ENCODE measurements at places on chromosomes 1 and 21. TPM values are rescaled to one million over a fixed set of nuclear protein-coding genes. Genes with fewer than 3 reads are reported as not detected.
A peak's percentile ranks its signal among the peaks of the same experiment; 100 is the strongest.

DNA sequence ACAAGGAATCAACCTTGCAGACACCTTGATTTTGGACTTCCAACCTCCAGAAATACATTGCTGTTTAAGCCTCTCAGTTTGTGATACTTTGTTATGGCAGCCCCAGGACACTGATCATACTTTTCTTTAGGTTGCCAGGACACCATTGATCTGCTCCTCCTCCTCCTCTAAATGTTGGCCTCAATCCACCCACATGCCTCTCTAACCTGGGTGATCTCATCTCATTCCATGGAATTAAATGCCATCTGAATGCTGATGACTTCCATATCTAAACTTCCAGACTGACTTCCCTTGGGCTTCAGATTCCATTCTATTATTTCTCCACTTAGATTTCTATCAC is 7.4 kb upstream of the PPP1R15B start:
- no peak for DNase-seq

GRCh38 chr21:31370281-31370892 is 26.3 kb upstream of the TIAM1 start:
- no peak for DNase-seq

GRCh38 chr1:8170059-8170835 is 144.1 kb upstream of the ERRFI1 start:
- DNase-seq = no peak

GRCh38 chr1:89608984-89609725 is 23.8 kb upstream of the LRRC8C start:
- peak; percentile 53 for DNase-seq

- DNase-seq = no peak
Measured at GRCh38 chr1:101376121-101377083, 139.6 kb downstream of the S1PR1 start.

GRCh38 chr1:209150114-209150513 is 433.4 kb upstream of the CAMK1G start:
- no peak for DNase-seq

GRCh38 chr1:180241716-180242544 is 11.9 kb downstream of the LHX4 start:
- no peak for DNase-seq

- DNase-seq = no peak
Measured at GRCh38 chr21:36478207-36478701, 1.7 kb downstream of the CLDN14 start.

DNA sequence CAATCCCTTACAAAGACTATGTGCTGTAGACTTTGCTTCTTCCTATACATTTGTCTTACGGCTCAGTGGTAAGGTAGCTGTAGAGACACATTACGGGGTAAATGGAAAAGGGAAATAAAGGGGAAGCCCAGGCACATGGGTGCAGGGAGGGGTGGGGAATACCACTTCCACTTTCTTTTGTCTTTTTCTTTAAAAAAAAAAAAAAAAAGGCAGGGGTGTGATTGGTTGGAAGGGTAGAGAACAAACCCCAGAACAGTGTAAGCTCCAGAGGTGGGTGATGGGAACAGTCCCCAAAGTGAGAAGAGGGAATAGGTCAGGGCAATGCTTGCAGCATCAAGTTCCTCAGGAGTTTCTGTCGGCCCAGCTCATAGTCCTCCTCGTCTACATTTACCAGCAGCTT is 3.9 kb downstream of the NIT1 start:
- DNase-seq = no peak

- no peak for DNase-seq
Measured at GRCh38 chr1:67376381-67376780, 53.8 kb downstream of the SERBP1 start.

DNA sequence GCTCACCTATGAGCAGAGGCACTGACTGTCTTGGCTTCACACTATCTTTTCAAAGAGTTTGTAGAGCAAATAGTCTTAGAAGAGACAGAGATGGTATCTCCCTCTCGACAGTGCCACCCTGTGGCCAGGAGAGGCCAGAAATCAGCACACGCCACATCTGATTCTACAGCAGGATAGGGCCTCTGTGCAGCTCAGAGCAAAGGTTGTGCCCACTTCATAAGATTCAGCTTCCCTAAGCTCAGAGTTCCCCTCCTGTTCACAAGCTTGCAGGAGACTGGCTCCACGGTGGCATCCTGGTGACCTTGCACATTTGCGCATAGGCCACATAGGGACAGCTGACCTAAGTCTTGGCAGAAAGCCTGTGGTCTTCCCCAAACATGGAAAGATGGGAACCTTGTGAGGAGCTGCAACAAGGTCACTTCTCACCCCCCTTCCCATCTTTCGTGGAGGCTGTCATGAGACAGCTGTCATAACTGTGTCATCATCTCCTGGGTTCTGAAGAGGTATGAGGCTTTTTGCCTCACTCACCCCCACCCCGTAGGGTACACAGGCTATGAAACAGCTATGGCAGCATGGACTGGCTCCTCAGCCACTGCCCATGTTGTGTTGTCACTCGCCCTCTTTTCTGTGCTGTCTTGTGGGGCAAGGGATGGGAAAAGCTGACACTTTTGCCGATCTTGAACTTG is 3.0 kb downstream of the ITLN2 start:
- peak; percentile 67 for DNase-seq

DNA sequence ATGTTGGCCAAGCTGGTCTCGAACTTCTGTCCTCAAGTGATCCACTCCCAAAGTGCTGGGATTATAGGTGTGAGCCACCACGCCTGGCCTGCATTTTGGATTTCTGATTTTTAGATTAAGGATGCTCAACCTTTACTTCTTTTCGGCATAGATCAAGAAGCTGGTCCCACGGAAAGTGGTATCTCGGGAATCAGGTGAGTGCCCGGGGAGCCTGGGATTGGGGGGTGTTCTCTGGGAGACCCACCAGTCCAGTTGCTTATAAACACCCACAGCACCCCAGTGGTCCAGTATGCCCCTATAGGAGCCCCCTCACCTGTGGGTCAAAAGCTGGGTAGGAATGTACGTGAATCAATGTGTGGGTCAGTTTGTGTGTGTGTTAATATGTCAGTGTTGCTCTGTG is 3.2 kb downstream of the SH3D21 start:
- no peak for DNase-seq

- DNase-seq = no peak
Measured at GRCh38 chr1:207842506-207842905, 68.4 kb downstream of the CD34 start.

GRCh38 chr1:215114154-215114933 is 31.8 kb downstream of the KCNK2 start:
- DNase-seq = no peak

- no peak for DNase-seq
Measured at GRCh38 chr1:119631433-119632102, 16.5 kb downstream of the ZNF697 start.

GRCh38 chr1:88141499-88142074 is 542.5 kb upstream of the PKN2 start:
- DNase-seq = no peak

DNA sequence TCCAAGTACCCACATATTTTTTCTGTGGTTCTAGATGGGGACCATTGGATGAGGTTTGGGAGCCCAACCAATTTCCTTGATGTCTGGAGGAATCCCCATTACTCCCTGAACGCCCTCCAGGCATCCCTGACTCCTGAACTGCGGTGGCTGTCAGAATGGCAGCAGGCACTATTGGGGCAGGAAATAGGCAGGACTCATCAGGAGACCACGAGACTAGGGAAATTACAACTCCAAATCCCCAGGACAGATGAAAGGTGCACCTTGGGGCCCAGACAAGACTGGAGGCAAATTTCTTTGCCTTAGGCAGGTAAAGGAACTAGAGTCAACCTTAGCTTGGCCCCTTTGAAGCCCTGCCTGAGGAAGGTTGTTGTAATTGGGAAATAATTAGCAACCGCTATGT is 1.1 kb downstream of the CGN start:
- no peak for DNase-seq

DNA sequence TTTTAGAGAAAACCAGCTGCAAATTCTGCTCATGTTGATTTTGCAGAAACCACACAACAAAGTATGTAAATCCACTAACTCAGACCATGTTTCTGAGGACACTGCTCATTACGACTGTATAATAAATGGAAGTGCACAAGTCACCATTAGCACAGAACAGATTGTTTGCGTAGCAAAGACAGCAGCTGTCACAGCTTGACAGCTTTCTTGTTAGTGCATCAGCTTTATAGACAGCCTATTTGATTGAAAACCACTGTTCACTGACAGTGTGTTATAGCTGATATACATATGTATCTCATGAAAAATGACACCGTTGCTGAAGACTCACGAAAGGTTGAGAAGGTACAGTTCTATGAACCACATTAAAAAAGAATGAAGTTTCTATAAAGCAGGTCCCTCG is 560.2 kb upstream of the ZRANB2 start:
- no peak for DNase-seq

DNA sequence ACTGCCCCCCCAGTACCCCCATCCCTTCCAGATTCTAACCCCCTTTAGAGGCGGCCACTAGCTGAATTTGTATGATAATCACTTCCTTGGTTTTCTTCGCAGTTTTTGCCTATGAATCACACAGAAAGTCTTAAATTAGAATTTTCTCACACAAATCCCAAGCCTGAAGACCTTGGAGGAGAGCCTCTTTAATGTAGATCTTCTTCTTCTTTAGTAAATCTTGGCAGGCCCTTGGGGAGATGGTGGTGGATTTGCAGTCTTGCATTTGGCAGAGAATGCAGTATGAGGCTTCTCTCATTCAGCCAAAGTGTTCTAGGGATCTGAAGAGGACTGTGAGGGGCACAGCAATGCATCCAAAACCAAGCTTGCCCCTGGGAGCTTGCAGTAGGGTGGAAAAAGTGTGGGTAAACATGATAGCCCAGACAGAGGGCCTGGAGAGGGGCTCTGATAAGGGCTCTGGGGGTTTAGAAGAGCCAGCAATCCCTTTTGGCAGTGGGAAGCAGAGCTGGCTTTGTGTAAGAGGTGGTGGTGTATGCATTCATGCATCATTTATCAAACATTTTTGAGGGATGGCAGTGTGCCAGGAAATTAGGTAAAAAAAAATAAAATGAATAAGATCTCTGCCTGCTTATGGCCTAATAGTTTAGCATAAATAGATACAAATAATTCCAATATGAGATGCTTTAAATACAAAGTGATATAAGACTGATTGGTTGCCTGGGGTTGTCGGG is 7.7 kb upstream of the CDC42 start:
- DNase-seq = no peak

DNA sequence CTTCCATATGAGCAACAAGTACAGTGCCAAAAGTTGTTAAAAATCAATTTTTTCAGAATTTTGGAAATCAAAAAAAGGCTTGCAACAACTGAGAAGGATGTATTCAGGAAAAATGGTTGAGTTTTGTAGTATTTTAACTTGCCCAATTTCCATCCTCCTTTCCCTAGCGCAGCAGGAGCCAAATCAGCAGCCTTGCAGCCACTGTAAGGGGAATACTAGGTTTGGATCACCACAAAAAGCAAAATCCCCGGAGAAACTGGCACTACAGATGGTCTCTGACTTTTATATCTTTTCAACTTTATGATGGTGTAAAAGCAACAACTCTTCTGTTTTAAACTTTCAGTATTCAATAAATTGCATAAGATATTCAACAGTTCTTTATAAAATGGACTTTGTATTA is 17.9 kb downstream of the DBT start:
- DNase-seq = no peak

DNA sequence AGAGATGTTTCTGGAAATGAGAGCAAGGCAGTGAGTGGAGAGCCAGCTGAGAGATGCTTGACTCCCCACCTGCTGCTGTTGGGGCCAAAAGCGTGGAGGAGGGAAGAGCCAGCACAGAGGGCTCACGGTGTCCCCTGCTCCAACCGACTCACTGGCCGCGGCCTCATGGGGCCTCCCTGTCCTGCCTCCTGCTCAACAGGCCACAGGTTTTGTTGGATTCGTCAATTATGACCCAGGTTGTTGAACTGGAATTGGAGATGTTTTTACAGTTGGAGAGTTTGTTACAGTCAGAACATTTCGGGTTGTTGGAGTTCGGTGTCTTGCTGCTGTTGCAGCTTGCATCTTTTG is 21.4 kb downstream of the SKI start:
- DNase-seq = no peak

Gene TGFB2
- total RNA-seq = not detected

Gene KRTAP13-2
- total RNA-seq = not detected

Gene SMIM1
- 1.9 TPM for total RNA-seq

Gene TMEM240
- total RNA-seq = not detected

Gene OR2T11
- not detected for total RNA-seq

Gene NBL1
- 20.7 TPM for total RNA-seq

Gene TDRKH
- 9.6 TPM for total RNA-seq

Gene ADAMTS1
- total RNA-seq = 0.38 TPM
